Activated CD4-positive, alpha-beta T cell treated with anti-CD3 and anti-CD28 coated beads for 48 hours (primary cell): ENCODE measurements at places on chromosomes 1 and 21.

DNA sequence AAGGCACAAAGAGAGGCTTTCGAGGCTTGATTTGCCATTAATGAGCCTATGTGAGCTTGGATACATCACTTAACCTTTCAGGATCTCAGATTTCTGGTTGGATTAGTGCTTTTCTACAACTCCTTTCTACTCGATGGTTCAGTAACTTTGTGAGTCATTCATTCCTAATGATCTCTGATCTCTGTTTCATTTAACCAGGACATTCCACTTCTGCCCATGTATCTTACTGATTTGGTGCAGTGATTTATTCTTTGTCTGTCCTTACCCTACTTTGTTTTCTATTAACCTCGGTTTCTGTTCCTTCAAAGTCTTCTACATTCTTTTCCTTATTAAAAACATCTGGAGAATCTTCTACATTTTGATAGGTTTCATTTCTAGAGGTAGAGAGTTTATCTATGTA is 94.6 kb upstream of the ZBTB18 start:
- DNase-seq, result no peak

DNA sequence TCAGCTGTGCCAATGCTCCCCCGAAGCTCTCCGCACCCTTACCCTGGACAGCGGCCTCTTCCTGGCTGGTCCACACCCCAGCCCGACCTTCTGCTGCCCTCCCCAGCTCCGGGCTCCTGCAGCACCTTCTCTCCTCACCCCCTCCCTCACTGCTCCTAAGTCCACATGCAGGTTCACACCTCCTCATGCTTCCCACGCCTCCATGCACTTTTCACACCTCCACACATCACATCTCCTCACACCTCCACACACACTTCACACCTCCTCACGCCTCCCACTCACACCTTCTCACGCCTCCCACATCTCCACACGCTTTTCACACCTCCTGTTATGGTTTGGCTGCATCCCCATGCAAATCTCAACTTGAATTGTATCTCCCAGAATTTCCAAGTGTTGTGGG is 18.9 kb downstream of the GPR137B start:
- no peak for DNase-seq

- no peak for DNase-seq
These were observed 345.5 kb upstream of the LYPLAL1 start for GRCh38 chr1:218828125-218828650.

- DNase-seq, result no peak
These were observed 3.9 kb downstream of the COL18A1 start for GRCh38 chr21:45408801-45409261.

GRCh38 chr1:5574641-5575040 is 417.6 kb downstream of the NPHP4 start:
- no peak for DNase-seq

DNA sequence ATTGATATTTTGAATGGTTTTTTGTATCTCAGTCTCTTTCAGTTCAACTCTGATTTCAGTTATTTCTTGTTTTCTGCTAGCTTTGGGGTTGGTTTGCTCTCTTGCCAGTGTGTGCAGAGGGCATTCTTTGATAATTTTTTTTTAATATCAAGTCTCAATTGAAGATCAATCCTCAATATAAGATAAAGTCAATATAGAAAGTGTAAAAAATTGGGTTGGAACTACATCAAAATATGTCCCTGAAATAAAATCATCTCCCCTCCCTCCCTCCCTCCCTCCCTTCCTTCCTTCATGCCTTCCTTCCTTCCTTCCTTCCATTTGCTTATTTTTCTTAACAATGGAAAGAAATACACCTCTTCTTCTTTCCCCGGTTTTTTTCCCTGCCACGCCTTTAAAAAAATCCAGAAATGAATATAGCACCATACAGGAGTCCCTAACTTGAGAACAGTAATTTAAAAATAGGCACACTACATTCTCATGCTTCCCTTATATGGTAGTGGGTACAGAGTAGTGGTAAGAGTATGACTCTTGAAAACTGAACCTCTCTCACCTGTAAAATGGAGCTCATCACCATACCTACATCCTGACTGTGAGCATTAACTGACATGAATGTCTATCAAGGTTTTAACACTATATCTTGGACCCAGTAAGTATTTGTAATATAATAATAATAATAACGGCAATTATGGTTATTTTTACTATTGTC is 221.9 kb downstream of the GIPC2 start:
- DNase-seq, result no peak

DNA sequence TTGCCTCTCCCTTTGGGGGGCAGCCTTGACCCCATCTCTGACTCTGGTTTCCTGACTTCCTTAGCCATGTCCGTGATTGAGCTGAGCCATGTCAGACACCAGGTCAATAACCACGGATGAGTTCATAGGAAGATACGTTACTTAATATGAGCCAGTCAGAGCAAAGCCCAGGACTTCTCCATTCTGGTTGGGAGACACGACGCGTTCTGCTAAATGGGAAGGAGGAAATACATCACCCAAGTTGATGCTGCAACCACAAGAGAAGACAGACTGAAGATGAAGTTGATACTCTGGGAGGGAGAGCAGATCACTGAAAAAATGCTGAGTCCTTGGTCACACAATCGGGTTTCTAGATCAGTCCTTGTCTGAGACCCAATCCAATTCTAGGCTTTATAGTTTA is 90.9 kb downstream of the MATN1 start:
- no peak for DNase-seq

DNA sequence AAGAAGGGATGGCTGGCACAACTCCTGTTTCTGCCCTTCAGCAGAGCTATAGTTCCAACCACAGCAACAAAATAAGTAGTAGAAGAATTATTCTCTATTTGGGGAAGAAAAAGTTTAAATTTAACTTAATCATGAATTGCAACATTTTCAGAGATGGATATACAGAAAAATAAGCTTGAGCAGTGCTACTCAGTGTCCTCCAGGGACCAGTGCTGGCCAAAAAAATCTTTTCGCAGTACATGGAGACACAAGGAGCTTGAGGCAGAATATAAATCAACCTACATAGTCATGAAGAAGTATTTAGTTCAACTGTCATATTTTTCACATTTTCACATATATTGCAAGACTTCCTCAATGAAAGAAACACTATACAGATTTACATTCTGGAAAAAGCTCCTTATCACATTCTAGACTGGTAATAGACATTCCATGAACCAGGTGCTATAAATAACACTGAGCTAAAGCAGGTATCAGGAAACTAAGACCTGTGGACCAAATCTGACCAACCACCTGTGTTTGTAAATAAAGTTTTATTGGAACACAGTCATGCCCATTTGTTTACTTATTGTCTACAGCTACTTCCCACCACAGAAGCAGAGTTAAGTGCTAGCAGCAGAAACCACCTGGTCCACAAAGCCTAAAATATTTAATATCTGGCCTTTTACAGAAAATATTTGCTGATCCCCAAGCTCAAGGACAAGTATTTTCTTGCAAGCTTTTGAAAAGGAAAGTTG is 101.9 kb downstream of the RGS21 start:
- DNase-seq, result no peak

DNA sequence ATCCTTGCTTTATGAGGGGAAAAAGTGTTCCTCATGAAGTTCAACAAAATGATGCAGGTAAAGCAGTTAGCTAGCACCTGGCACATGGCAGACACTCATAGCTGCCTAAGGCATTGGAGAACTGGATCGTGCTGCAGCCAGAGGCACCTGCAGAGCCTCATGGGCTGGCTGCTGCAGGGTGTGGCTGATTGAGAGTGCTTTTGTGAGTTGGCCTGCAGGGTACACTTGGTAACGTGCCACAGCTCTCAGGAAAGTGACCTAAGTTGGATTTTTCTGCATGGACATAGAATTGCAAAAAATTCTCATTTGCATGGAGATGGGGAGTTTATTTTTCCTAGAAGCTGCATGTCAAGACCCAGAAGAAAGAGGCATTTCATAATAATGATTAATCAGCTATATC is 31.6 kb upstream of the IL20 start:
- DNase-seq, result no peak

DNA sequence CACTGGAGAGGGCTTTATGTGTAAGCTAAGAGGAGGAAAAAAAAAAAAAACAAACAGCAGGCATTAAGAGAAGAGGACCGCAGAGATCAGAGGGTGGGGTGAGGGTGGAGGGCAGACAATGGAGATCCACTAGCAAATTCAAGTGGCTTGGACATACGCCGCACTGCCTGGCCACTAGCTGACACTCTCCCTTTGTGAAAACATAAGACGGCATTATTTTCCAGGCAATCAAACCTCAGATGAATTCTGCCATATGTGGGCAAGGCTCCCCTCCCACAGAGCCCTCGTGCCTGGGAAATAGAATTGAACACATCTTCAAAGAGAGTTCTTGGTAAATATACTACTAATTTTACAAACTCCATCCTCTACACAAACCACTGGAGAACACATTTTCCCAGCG is 53.6 kb downstream of the ERG start:
- no peak for DNase-seq
